Thymus (tissue), 14 donors: ENCODE measurements at places on chromosomes 4 and X. TPM values are rescaled to one million over a fixed set of nuclear protein-coding genes. Genes with fewer than 3 reads are reported as not detected.

Gene CT47B1
- not detected for total RNA-seq

Gene ANXA10
- total RNA-seq, result 0.19 TPM

Gene BCAP31
- 71.9 TPM for total RNA-seq

GRCh38 chrX:40573763-40574162 lies 7.0 kb upstream of the ATP6AP2 start:
- DNase-seq, result no peak

DNA sequence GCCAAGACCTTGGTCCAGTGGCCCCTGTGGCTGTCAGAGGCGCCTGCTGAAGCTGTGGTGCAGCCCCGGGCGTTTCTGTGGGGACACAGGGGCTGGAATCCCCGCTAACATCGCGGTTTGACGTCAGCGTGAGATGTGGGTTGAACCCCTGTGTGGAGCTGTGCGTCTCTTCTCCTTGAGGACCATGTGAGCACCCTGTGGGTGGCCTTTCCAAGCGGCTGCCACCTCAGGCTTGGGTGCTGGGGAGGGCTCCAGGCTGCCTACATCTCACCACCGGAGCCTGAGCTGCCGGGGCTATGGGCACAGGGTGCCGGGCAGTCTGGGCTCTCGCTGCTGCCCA lies 27.7 kb downstream of the UVSSA start:
- DNase-seq, result no peak

DNA sequence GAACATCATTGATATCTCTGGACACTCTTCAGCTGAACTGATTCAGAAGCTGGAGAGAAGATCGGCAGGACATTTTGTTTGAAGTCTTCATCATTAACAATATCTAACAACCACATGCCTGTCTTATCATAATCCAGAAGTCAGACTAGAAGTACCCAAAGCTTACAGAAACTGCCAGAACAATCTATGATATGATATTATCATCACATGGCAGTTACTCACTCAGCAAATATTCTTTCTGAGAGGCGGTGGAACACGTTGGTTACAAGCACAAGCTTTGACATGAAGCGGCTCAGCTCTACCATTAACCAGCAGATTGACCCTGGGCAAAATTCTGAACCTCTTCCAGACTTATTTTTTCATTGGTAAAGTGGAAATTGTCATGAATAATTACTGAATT lies 69.4 kb upstream of the KIT start:
- no peak for DNase-seq

GRCh38 chrX:154469880-154470279 lies 9.2 kb downstream of the LAGE3 start:
- no peak for DNase-seq

DNA sequence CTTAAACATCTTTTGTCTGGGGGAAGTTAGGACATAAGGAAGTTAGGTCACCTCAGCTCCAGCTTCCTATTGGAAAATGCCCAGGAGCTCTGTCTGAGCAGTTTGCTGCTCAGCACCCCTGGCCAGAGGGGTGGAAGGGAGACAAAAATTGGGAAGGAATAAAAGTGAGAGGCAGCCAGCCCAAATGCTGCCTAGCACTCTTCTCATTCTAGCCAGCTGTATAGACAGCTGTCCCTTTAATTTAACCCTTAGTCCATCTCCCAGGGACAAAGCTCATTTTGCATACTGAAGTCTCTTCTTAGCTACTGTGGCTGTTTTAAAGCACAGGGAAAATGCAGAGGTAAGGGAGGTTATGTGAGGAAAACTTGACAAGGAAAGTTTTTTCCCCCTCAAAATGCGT lies 89.5 kb upstream of the CITED1 start:
- DNase-seq, result no peak

DNA sequence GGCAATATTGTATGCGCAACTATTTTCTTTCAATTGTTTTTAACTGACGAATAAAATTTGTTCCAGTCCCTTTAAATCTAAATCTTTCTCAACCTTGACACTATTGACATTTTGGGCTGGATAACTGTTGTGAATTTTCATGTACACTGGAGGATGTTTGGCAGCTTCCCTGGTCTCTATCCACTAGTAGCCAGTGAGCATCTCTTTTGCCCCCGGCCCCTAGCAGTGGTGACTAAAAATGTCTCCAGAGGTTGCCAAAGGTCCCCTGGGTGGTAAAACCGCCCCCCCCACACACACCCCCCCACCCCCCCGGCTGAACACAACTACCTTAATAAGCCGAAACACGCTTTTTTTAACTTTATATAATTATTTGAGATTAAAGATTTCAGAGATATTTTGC lies 514 bp downstream of the FANCB start:
- no peak for DNase-seq

GRCh38 chrX:31320740-31321139 lies 248.9 kb upstream of the FTHL17 start:
- no peak for DNase-seq

DNA sequence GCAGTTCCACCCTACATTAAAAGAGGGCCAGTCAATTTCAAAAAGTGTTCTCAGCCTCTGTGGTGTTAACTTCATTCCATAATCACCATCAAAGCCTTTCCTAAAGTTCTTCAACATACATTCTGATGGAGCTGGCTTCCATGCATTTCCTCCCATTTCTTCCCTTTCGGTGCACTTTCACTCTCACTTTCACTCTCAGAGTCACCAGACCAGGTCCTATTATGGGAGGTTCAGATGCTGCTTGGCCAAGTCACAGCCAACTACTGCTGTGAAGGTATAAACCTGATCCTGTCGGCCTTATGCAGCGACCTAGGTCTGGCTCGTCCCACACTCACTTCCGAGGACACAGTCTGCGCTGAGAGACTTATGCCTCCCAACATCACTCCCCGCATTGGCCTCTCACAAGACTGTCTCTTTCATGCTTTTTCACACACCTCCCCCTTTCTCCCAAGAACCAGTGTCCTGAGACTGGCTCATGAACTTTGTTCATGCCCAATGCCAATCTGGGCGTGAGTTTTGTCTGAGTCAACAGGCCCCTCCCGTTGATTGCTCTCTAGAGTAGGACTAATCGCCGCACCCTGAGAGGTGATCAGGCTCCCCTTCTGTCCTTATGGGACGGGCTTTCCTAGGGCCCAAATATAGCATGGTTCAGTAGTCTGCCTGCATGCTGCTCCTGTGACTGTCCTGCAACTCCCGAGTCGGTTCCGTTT lies 60.8 kb upstream of the XAGE1B start:
- DNase-seq, result no peak
